ENCODE measurements at places on chromosomes 6 and 20.

- no peak for DNase-seq
Observed at GRCh38 chr6:135631821-135632220, 134.3 kb upstream of the AHI1 start.

DNA sequence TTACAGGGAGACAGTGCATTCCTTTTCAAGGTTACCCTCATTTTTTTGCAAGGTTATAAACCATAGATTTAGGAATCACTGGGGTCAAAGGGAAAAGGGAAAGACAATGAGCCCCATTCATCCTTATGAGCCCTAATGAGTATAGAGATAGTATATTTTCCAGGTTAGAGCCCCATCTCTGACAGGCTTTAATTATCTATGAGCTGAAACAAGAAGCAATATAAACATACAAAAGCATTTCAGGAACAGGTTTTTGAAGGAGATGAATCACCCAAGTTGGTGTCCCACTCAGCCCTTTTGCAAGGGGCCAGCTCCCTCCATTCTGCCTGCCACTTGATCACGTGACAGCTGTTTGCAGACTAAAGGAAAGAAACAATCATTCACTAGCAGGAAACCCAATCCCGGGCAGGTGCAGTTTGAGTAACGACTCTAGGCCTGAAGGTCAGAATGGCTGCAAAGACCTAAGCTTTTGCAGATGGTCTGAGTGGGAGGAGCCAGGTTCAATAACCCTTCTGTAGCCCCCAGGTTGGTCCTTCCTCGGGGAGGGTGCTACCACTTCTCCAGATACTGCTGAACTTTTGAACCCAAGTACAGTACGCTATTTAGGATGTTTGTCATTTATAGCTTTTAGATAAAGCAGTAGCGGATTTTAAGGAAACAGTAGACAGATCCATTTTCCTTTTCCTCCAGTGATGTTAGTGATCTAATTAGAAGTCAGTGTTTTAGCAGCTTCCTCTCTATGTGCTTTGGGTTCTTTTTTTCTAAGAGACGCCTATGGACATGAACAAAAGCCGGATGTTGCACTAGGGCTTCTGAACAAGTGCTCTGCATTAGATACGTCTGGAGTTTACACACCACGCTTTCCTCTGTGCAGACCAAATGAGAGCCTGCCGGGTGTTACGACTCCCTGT lies 253.2 kb downstream of the SOX4 start:
- no peak for DNase-seq

- DNase-seq, result no peak
Observed at GRCh38 chr20:25360631-25361286, 29.9 kb downstream of the ABHD12 start.

- DNase-seq, result no peak
Observed at GRCh38 chr20:13317439-13317838, 96.4 kb downstream of the ISM1 start.

DNA sequence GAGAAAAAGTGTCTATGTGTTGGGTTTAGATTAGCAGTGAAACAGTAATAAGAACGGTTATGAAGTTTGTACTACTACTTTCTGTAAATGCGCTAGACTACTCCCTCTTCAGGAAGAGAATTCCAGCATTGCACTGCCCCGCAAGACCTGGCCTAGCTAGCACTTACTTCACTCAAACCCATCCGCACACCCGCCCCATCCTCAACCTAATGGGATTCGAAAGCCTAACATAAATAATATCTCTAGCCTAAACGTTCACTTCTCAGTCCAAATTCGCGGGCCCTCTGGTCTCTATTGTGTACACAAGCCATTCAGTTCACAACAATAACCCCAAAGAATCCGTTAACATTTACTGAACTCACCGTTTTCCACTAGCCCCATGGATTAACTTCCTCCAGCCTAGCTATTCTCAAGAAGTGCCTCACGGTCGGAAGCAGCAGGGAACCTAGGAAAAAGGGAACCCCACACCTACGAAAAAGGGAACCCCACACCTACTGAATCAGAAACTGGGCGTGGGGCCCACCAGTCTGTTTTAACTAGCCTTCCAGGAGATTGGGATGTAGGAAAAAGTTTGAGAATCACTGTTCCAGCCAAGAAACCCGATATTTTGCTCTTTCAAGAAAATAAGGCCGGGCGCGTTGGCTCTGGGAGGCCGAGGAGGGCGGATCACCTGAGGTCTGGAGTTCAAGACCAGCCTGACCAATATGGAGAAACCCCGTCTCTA lies 45.4 kb upstream of the BTN3A2 start:
- no peak for DNase-seq

DNA sequence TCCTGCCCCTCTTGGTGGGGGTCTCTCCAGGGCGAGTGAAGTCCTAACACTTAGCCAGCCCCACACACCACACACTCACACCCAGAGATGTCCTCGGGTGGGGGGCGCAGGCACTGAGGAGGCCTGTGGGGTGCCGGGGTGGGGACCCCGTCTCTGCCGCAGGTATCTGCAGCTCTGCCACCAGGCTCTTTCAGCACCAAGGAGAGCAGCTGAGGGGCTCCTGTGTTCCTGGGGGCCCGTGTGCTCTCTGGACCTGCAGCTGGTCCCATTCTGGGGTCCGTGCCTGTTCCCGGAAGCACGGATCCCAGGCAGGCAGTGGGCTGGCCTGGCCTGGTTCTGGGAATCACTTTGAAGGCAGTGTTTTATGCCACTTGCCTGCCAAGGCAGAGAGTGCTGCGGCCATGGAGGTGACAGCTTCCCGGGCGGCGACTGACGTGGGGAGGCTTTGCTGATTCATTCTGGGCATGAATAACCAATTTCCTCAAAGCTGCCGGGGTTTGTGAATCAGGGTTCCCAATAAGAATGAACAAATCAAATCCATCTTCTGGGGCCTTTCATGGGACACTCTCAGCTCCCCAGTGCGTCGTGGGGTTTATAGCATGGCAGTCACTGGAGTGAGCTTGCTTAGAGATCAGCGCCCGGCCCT lies 54.4 kb upstream of the SLCO4A1 start:
- peak; percentile 41 for DNase-seq

DNA sequence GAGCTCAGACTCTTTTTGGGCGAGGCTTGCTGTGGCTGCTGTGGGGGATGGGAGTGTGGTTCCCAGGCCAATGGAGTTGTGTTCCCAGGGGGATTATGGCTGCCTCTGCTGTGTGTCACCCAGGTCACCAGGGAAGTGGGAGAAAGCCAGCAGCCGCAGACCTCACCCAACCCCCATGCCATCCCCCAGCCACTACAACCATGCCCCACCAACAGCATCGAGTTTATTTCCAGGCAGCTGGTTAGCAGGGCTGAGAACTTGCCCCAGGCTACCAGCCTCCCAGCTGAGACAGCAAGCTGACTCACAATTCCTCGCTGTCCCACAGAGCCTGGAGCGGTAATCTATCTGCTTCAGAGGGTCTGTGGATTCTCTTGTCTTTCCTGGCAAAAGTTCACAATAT lies 331.7 kb downstream of the FRK start:
- no peak for DNase-seq

GRCh38 chr20:23477223-23477622 lies 13.7 kb upstream of the CST8 start:
- no peak for DNase-seq

DNA sequence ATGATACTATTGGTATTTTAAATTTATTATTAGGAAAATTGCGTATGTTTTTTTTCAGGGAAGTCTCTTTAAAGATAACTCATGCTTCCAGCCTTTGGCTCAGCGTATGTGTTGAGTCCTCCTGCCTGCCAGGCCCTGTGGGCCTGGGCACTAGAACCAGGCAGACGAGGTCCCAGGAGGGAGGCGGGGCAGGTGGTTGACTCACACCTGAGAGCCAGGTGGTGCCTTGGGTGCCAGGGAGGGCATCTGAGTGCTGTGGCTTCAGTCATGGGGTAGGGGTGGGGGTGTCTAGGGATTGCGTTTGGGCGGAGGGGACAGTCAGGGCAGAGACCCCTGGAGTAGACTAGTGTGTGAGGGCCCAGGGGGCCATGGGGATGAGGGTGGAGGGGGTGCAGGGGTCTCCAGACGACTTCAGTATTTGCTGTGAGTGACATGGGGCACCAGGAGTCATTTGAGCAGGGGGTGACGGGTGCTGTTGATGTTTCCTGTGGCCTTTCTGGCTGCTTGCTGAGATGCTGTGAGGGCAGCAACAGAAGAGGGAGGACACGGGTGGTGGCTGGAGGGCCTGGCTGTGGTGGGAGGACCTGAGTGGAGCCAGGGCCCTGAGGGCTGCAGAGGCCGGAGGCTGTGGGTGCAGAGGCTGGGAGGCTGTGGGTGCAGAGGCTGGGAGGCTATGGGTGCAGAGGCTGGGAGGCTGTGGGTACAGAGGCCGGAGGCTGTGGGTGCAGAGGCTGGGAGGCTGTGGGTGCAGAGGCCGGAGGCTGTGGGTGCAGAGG lies 14.8 kb upstream of the ADRM1 start:
- no peak for DNase-seq

DNA sequence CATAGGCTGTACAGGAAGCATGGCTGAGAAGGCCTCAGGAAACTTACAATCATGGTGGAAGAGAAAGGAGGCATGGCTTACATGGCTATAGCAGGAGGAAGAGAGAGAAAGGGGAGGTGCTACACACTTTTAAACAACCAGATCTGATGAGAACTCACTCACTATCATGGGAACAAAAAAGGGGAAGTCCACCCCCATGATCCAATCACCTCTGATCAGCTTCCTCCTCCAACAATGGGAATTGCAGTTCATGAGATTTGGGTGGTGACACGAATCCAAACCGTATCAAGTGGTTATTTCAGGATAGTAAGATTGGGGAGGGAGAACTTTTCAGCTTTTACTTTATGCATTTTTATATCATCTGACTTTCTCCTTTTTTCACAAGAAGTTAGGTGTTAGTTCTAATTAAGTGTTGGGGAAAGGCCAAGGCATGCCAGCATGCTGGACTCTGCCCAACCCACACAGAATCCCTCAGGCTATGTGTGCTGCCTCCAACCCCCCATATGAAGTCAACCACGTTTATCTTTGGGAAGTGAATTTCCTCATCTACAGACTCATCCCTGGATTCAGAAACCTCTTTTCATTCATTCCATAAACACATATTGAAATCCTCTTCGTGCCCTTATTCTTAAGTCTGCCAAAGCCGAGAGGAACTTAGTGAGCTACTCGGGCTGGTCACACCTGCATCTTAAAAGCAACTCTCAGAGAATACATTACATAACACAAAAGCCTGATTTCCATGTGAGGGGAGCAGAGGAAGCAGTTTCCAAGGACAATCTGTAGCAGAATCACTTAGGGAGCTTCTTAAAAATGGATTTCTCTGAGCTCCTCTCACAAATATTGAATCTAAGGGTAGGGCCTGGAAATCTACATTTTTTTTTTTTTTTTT lies 16.7 kb upstream of the CLIC5 start:
- no peak for DNase-seq

DNA sequence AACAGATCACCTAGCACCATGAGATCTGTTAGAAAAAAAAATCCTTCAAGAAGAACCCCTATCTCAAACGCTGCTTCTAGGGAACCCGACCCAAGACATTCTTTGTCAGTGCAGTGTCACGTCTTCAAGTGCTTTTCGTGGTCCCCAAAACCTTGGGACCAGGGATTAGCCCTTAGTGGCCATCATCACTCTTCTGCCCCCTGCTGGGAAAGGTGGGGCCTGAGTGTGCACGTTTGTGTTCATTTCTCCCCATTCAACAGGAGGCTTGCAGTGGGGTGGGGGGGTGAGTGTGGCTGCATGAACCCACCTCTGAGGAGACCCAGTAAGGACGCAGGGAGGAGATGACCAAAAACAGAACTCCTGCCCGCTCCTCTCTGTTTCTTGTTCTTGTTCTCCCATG lies 218.2 kb upstream of the RNF24 start:
- no peak for DNase-seq

- peak; percentile 54 for DNase-seq
Observed at GRCh38 chr6:113854531-113855499, 2.3 kb upstream of the MARCKS start.

GRCh38 chr20:43564993-43565757 lies 6.3 kb downstream of the SGK2 start:
- no peak for DNase-seq

DNA sequence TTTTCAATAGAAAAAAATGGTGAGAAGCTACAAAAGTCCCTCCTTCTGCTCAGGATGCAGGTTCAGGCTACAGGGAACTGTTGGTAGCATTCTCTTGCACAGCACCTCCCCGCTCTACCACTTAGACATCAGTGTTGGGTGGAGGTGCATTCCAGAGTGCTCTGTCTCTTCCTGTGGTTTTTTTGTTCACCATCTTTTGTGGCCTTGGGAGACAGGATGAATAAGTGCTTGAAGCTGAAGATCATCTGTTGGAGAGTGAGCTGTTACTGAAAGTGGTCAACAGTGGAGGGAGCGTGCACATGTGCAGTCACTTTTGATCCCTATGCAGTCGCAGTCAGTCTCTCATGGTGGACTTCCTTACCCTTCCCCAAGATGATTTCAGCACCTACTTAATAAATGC lies 16.6 kb upstream of the BTBD3 start:
- DNase-seq, result peak; percentile 52

DNA sequence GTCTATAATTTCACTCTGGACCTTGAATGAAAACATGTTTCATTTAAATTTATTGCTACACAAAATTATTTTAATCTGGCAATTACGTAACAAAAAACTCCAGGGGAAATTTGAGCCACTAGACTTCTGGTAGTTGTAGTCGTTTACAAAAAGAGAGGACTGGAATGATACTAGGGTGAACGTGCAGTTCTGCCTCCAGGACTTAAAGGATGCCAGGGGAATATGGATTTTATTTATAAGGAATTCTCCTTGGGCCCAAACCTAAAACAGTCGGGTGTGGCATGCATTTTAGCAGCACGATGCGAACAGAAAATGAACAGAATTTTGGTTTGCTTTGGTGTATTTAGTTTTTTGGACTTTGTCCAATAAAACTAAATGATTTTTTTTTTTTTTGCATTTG lies 76.9 kb downstream of the PRL start:
- DNase-seq, result no peak

DNA sequence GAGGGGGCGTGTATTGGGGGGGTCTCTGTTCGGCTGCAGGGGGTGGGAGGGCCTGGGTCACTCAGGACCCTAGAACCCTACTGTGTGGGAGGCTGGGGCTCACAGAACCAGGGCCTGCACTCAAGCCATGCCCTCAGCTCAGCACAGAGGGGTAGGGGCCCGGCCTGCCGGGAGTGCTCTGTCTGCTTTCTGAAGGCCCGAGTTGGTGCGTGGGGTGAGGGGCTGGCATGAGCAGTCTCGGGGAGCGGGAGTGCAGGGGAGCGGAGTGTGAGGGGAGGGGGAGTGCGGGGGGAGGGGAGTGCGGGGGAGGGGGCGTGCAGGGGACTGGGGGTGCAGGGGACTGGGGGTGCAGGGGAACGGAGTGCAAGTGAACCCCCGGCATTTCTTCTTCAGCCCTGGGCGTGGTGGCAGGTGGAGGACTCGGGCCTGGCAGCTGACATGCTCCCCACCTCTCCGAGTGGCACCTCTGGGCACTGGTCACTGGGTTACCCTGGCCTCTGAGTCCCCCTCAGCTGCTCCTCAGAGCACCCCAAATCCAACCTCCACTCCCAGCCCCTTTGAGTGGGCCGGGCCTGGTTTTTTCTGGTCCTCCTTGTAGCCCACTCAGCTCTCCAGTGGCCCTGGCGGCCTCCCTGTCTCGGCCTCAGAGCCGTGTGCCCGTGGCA lies 1.0 kb downstream of the COL20A1 start:
- DNase-seq, result no peak

All from HT-29 (cell line).